NCI-H1436 (cell line): ENCODE measurements at places on chromosomes 2 and 18.

GRCh38 chr2:227655454-227655853, 11.2 kb upstream of the SCYGR5 start:
- DNase-seq, result no peak

DNA sequence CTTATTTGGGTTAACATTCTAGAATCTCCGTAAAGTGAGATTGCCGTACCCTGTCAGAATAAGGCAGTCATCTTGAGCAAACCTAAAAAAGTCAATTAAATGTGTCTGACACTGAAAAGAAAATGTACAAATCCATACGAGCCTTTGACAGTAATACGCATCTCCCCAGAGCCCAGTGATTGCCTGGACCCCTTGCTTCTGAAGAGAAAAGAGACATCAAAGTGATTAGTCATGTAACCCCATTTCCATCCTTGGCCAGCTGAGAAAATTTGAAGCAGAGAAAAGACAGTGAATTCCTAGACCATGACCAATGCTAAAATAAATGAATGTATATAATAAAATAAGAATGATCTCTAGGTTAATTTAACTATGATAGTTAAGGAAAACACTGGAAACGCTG, 1499.4 kb downstream of the SUCLG1 start:
- DNase-seq, result no peak

DNA sequence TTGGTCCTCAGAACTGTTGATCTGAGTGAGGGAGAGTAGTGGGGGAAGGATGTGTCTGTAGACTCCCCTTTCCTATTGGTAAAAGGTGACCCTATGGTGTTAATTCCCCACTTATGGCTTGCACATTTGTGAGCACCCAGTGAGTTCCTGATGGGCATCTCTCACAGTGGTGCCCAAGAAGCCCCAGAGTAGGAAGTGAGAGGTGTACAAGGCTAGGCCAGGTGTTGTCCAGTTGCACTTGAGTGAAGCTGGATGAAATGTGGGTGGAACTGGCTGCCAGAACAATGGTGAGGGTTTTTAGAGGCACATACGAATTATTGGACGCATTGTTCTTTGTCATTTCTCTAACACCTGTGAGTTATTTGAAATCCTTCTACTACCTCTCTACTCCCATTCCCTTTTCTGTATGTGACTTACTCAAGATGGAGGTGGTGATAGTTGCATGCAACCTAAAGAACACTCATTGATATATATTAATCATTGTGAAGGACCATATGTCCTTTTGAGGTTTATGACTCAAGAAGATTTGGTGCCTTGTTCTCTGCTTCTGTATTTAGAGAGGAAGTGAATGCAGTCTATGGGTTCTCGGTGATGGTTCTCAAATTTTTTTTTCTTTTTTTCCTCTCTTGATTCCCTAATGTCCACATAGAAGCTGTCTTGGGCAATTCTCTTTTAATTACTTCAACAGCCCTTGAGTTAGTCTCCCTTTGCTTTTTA, 162.7 kb downstream of the FSHR start:
- no peak for DNase-seq

DNA sequence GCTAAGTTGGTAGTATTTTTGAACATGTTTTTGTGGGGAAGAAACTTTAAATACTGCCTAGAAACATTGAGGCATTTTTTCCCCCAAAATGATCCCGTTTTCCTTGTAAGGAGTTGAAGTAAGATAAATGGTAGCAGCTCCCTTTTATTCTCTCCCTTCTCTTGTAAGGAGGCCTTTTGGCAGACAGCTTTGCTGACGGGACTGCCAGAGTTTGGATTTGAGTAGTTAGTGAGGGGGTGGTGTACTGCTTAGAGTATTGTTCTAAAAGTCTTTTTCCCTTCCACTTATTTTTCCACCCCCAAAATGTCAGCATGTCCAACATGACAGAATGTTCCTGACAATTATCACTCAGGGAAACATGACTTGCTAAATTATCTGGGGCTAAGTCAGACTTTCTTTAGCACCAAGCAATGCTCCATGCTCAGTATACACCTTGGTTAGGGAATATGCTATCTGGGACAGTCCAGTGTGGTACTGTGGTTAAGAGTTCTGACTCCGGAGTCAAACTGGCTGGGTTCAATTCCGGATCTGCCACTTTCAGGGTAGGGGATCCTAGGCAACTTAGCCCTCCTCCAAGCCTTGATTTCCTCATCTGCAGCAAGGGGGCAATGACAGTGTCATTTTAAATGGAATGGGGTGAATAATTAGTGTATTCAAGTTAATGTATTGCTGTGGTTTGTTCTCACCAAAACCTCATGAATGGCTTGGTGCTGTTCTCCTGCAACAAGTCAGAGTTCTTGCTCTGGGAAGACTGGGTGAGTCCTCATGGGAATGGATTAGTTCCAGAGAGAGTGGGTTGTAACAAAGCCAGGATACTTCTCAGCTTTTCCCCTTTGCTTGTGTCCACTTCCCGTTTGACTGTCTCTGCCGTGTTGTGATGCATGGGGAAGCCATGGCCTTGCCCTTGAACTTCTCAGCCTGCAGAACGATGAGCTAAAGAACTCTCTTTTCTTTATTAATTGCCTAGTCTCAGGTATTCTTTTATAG, 116.2 kb downstream of the TANC1 start:
- DNase-seq, result no peak

GRCh38 chr18:22272242-22272641, 102.9 kb downstream of the GATA6 start:
- no peak for DNase-seq

DNA sequence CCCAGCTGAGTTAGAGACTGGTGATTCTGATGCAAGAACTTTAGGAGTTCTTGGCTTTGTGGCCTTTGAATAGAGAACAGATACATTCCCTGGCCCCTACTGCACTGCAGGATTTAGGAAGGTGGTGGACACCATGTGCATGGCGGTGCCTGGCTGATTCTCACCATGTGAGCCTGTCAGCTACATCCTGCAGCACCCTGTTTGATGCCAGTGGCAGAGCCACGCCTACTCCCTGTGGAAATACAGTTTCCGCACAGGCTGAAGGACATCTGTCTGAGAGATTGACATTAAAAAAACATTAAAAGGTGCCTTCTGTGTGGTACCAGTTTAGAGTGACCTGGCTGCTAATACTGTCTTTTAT, 50.0 kb downstream of the KCNE4 start:
- DNase-seq, result no peak

DNA sequence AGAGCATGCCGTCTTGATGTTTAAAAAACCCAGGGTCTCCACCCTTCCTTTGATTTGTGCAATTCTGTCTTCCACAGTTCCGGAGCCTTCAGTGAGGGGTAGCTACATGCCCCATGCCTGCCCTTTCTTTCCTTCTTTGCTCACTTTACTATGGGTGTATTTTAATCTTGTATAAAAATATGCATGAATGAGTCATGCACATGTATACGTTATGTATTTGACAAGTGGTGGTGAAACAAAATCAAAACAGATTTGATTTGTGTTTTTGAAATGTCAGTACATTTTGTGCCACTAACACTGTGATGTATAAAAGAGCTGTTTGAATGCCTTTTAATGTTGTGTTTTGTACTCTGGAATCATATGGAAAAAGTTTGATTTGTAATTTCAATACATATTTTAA, 126.5 kb downstream of the RNF144A start:
- no peak for DNase-seq

GRCh38 chr2:64543008-64543697, 19.0 kb downstream of the AFTPH start:
- DNase-seq, result no peak

- DNase-seq, result no peak
Observed at GRCh38 chr18:44700652-44701051, 20.0 kb downstream of the SETBP1 start.

DNA sequence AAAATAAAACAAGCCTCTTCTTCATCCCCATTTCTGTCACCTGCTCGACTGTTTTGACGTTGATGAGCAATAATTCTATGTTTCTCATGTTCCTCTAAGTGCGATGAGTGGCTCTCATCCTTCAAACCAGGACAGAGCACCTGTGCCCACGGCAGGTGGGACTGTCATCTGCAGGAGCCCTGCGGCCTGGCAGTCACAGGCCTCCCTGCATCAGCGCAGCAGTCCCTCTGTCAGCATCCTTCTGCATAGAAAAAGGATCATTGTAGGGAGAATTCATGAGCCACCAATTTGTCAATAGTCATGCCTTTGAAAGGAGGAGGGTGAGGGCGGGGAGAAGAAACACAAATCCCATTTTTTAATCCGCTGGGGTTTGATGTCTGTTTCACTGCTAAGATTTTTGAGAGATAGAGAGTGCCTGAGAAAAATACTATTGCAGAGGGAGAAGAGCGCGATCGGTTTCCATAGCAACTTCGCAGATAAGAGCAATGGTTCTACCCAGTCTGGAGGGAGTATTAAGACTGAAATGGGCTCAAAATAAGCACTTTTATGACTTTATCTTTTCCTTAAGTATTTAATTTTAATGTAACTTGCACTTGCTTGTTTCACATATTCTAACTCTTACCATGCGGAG, 234.3 kb upstream of the NCKAP5 start:
- no peak for DNase-seq

DNA sequence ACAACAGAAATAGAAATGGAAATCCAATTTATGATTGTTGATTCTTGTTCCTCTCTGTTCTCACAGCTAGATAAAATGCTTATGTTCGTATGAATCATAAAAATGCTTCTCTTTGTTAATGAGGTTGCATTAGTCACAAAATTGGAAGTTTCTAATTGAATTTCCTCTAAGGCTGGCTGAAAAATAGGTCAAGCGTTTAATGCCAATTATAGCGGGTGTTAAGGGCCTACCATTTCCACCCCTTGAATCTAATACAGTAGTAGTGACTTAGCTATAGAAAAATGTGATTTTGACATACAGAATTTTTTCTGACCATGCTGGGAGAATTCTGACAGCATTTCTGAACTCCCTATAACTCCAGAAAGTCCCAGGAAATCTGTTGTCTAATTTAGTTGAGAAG, 107.1 kb downstream of the TTN start:
- DNase-seq, result no peak

DNA sequence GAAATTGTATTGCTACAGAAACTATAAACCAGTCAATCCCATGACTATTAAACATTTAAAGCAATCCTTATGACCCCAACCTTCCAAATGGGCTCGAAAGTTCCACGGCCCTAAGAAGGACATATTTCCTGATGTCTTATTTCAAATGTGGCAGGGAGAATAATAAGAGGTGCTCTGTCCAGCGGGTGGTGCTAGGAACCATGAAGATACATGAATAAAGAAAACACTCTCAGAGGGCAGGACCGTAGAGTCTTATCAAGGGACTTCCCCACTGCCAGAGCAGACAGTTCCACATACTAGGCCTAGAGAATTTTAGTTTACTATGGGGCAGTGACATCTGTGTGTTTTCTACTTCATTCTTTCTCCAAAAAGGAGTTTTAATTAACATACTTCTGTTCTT, 187.1 kb upstream of the PIK3C3 start:
- peak; percentile 34 for DNase-seq

DNA sequence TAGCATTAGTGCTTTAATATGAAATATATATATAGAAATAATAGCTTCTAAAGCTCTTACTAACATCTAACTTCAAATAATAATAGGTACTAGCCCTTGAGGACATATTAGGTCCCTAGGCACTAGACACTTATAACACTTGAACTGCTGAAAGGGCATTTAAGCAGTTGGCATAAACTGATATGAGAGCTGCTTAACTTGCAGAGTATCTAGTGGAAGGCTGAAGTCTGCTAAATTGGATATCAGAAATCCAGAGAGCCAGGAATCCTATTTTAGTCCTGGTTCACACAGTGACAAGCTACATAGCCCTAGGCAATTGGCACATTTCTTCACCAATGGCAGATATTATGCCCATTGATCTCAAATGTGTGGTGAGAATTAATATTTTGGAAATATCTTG, 326.9 kb upstream of the UBE2E3 start:
- DNase-seq, result peak; percentile 10

- DNase-seq, result no peak
Observed at GRCh38 chr2:7697052-7697451, 779.8 kb downstream of the RNF144A start.

- no peak for DNase-seq
Observed at GRCh38 chr2:174901075-174901474, 104.1 kb downstream of the CHN1 start.

DNA sequence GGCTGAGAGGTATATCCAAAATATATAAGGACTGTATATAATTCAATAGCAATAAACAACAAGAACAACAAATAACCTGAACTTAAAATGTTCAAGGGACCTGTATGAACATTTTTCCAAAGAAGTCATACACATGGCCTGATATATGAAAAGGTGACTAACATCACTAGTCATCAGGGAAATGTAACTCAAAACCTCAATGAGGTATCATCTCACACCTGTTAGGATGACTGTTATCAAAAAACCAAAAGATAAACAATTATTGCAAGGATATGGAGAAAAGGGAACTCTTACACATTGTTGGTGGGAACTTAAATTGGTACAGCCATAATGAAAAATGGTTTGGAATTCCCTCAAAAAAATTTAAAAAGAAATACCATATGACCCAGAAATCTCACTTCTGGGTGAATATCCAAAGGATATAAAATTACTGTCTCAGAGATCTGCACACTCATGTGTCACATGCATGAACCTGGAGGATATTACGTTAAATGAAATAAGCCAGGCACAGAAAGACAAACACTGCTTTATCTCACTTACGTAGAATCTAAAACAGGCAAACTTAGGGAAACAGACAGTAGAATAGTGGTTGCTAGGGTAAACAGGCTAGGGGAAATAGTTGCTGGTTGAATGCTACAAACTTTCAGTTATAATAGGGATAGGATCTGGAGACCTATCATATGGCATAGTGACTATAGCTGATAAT, 334.5 kb upstream of the MMADHC start:
- no peak for DNase-seq

DNA sequence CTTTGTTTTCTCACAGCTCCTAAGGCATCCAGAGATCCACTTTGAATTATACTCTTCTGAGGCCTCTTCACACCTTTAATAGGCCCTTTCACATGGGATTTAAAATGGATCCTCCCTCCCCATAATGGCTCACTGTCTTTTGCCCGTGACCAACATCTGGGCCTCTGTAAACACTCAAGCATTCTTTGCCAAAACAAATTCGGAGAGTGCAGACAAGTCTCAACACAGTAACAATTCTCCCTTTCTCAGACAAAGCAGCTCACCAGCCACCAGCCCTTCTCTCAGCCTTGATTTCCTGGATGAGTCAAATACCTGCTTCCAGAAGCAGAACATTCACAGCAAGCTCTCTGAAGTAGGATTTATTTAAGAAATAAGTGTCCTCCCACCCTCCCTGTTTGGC, 14.0 kb upstream of the IMP4 start:
- no peak for DNase-seq

DNA sequence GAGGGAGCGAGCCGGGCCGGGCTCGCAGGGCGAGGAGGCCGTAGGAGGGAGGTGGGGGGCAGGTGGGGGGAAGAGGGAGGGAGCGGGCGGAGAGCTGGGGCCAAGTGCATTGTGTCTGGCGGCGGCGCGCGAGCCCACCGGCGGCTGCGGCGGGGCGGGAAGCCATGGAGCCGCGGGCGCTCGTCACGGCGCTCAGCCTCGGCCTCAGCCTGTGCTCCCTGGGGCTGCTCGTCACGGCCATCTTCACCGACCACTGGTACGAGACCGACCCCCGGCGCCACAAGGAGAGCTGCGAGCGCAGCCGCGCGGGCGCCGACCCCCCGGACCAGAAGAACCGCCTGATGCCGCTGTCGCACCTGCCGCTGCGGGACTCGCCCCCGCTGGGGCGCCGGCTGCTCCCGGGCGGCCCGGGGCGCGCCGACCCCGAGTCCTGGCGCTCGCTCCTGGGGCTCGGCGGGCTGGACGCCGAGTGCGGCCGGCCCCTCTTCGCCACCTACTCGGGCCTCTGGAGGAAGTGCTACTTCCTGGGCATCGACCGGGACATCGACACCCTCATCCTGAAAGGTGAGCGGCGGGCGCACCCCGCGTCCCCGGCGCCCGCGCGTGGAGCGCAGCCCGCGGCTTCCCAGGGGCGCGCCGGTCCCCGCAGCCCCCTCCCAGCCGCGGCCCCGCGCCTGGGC, at the start of gene TMEM178A:
Gene TMEM178A (plus strand): TSS at position 107 of the 680 bp plus-strand sequence. CDS start 58 bp downstream, at position 165.
- DNase-seq, result no peak
